ENCODE measurements at places on chromosomes 7 and 10.
A peak's percentile ranks its signal among the peaks of the same experiment; 100 is the strongest.

GRCh38 chr10:16663444-16663843 is 141.8 kb upstream of the C1QL3 start:
- no peak for DNase-seq

GRCh38 chr10:82564353-82565196 is 689.6 kb downstream of the NRG3 start:
- DNase-seq = peak; percentile 74

DNA sequence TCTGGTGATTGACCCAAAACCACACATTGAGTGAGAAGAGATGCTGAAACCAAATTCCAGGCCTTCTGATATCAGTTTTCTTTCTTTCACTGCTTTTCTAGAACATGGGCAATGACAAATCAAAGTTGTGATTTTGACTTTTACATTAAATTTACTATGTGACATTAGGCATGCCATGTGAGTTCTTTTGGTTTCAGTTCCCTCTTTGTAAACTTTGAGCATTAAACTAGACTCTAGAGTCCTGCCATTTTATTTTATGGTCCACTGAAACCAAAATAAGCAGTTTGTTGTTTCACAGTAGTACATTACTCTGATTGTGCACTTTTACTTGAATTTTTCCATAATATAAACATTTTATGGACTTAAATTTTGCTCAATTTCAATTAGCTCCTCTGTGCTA is 381.1 kb upstream of the SEMA3D start:
- DNase-seq = no peak

DNA sequence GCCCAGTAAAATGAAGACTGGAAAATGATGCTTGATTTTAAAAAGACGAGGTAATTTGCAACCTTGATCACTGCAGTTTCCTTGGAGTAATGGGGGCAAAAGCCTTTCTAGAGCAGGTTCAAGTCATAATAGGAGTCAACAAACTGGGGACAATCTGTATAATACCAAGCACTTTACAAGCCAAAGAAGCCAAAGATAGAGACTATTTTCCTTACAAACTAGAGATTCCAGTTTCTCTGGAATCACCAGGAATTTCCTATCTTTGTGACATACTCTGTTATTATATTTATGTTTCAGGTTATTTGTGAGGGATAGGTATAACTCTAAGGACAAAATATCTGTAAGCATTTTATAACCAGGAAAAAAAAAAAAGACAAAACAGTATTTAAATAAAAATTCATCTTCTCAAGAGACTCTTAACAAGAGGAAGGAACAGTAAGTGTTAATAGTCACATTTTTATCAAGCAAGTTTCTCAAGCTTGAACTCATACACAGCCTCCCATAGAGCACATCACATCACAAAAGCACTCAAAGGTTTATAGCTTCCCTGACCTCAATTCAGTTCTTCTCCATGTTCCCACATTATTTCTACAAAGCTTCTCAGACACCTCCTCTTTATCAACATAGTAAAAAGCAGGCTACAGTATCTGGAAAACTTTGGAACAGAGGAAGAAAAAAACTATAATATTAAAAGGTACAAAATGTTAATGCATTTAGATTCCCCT is 18.9 kb downstream of the JMJD1C start:
- DNase-seq = peak; percentile 34

DNA sequence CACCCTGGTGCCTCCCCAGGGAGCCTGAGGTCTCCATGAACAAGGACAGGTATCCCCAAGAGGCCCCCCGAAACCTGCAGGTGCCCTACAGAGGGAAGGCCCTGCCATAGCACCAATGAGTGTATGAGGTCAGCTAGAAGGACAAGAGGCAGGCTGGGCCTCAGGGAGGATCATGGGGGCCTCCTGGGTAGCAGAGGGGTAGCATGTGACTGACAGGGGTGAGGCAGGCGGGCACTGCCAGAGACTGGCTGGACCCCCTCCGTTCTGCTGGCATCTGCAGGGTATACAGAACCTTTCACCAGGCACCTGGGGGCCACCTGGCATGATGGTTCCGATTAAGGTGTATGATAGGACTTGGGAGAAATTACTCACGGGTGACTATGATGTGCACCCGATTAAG is 79.2 kb upstream of the KCTD7 start:
- DNase-seq = no peak

DNA sequence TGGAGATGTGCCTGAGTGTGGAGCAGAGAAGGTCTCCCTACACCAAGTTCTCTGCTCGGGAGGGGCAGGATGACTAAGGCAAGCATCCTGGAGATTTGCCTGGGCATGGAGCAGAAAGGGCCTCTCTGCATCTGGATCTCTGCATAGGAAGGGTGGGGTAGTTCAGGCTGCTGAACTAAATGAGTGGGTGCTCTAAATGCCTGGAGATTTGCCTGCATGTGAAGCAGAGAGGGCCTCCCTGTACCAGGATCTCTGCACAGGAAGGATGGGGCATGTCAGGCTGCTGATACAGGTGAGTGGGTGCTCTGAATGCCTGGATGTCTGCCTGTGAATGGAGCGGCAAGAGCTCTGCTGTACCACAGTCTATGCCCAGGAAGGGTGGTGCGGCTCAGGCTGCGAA is 680.7 kb downstream of the SUGCT start:
- DNase-seq = peak; percentile 68

GRCh38 chr10:22686347-22686746 is 28.0 kb downstream of the PIP4K2A start:
- peak; percentile 24 for DNase-seq

- DNase-seq = no peak
Measured at GRCh38 chr10:112763916-112764520, 186.0 kb upstream of the TCF7L2 start.

GRCh38 chr7:28739826-28740225 is 218.3 kb downstream of the TRIL start:
- no peak for DNase-seq

DNA sequence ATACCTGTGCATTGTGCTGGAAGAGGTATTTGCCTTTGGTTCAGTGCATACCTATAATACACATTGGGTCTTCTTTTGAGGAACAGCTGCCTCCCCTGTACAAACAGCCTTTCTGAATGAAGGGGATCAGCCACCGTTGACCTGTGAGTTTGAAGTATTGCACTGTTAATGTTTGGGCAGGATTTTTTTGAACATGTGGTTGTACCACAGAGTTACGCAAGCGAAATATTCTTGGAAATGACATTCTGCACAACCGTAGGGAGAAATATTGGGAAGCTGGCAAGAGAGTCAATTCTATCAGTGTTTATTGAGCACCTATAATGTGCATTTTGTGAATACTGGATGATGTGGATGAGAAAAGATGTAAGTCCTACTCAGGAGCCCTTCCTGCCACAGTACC is 270.6 kb downstream of the AUTS2 start:
- peak; percentile 2 for DNase-seq

GRCh38 chr7:47247132-47247531 is 334.8 kb downstream of the TNS3 start:
- DNase-seq = no peak

- no peak for DNase-seq
Measured at GRCh38 chr7:4277936-4278335, 404.2 kb upstream of the FOXK1 start.

DNA sequence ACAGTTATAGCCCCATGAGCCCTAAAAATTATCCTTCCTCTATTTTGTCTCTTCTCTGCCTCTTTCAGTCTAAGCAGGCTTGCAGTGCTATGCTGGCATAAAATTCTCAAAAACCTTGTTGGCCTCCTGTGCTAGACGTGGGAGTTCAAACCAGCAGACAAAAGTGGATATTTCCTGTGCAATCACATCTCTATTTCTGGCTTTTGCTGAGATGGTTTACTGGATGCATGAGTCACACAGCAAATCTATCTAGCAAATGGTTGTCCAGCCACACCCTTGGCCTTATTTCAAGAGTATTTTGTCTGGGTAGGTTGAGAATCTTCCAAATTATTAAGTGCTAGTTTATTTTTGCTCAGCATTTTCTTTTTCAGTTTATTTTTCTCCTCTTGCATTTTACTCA is 370.8 kb downstream of the CDC14C start:
- DNase-seq = peak; percentile 16

DNA sequence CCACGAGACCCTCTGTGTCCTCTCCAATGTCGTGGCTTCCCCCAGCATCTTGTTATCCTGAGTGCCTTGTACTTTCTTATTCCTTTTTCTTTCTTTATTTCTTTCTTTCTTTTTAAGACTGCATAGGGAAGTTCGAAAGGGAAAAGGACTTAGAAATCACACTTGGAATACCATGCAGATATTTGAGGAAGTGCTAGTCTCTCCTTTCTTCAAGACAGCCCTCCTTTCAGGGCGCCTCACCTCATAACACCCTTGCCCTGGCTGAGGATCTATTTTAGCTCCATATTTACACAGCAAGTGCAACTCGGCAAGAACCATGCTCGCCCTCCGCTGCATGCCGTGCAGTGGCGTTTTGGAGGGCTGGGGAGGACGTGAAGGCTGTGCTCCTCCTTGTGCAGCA is 232.3 kb upstream of the GLI3 start:
- DNase-seq = no peak

DNA sequence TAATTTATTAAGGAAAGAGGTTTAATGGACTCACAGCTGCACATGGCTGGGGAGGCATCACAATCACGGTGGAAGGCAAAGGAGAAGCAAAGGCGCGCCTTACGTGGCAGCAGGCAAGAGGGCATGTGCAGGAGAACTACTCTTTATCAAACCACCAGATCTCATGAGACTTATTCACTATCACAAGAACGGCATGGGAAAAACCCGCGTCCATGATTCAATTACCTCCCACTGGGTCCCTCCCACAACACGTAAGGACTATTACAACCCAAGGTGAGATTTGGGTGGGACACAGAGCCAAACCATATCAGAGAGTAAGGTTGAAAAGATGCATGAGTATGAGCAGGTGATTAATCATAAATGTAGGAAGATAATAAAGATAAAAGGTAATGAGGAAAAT is 3.2 kb upstream of the JCAD start:
- no peak for DNase-seq

All from renal cortical epithelial cell (primary cell).